ENCODE measurements at places on chromosomes 5 and 9. TPM values are rescaled to one million over a fixed set of nuclear protein-coding genes. Genes with fewer than 3 reads are reported as not detected.

CDKN2A gene
- total RNA-seq: 6.1 TPM

PTGDS gene
- 11.8 TPM for total RNA-seq

SLC46A2 gene
- not detected for total RNA-seq

ZNF658 gene
- 5.3 TPM for total RNA-seq

LCN15 gene
- total RNA-seq: not detected

PCDHA1 gene
- total RNA-seq: not detected

INSL4 gene
- total RNA-seq: not detected

MYMK gene
- not detected for total RNA-seq

COL5A1 gene
- total RNA-seq: 168 TPM

BAAT gene
- not detected for total RNA-seq

LCN9 gene
- not detected for total RNA-seq

NTNG2 gene
- total RNA-seq: 6.0 TPM

DRD1 gene
- not detected for total RNA-seq

ARID3C gene
- total RNA-seq: not detected

MCCC2 gene
- total RNA-seq: 17.6 TPM

QRFP gene
- total RNA-seq: not detected

PROB1 gene
- 0.27 TPM for total RNA-seq

ALDOB gene
- total RNA-seq: 0.82 TPM

KLF4 gene
- total RNA-seq: 34.1 TPM

OR13C4 gene
- not detected for total RNA-seq

NIPSNAP3A gene
- 18.3 TPM for total RNA-seq

FOXD4L6 gene
- total RNA-seq: not detected

GIN1 gene
- 9.5 TPM for total RNA-seq

C9orf152 gene
- total RNA-seq: not detected

RNF183 gene
- total RNA-seq: not detected

SKP1 gene
- 294 TPM for total RNA-seq

LURAP1L gene
- total RNA-seq: 17.8 TPM

MLANA gene
- total RNA-seq: not detected

PCSK5 gene
- total RNA-seq: 8.4 TPM

CDH18 gene
- total RNA-seq: not detected

PDE6A gene
- not detected for total RNA-seq

HTR1A gene
- not detected for total RNA-seq

PNPLA7 gene
- 4.3 TPM for total RNA-seq

FBXL7 gene
- total RNA-seq: 44.3 TPM

TMEM161B gene
- total RNA-seq: 15.0 TPM

TAF11L10 gene
- total RNA-seq: not detected

PCDHB13 gene
- total RNA-seq: 6.5 TPM

C5orf58 gene
- total RNA-seq: not detected

MVB12B gene
- 14.4 TPM for total RNA-seq

Measured in sigmoid colon (tissue), 7 donors.